ENCODE measurements at places on chromosomes 6 and 20. TPM values are rescaled to one million over a fixed set of nuclear protein-coding genes. Genes with fewer than 3 reads are reported as not detected.

Gene RTN4IP1
- 17.5 TPM for total RNA-seq

Gene CST7
- total RNA-seq, result 0.49 TPM

Gene ENPP5
- total RNA-seq, result 5.3 TPM

Gene KHDC1L
- total RNA-seq, result not detected

Gene C20orf141
- not detected for total RNA-seq

Gene PCNA
- 21.6 TPM for total RNA-seq

Gene BTN1A1
- not detected for total RNA-seq

Gene OOEP
- total RNA-seq, result not detected

Gene MLN
- total RNA-seq, result not detected

Gene CPNE5
- total RNA-seq, result 2.8 TPM

Gene RAET1L
- total RNA-seq, result not detected

Gene NOP56
- 43.9 TPM for total RNA-seq

Gene AARS2
- 8.7 TPM for total RNA-seq
